Stimulated activated CD4-positive, alpha-beta T cell treated with anti-CD3 and anti-CD28 coated beads, Interleukin-1b, Interleukin-23, amount 100 ng/mL, for 1 hour (primary cell): ENCODE measurements at places on chromosomes 2 and 18.

GRCh38 chr2:221850076-221850475, 278.0 kb upstream of the EPHA4 start:
- no peak for DNase-seq

DNA sequence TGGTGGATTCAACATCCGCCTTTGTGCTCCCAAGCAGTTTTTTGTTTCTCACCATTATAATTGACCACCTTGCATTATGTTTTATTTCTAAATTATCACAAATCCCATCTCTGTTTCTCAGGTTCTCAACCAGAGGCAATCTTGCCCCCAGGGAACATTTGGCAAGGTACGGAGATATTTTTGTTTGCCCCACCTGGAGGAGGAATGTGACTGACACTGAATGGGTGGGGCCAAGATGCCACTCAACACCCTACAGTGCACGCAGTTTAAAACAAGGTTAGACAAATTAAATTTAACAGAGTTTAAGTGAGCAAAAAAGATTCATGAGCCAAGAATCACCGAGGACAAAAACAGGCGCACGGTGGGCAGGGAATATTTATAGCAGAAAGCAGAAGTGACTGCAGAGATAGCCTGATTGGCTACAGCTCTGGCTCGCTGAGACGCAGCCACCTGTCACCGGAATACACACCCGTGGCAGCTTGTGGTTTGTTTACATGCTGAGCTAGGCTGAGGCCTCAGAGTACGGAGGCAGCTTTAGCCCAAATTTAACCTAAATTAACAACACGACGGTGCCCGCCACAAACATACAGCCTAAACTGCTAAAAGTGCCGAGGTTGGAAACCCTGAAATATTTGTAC, 150.0 kb upstream of the ALKAL2 start:
- DNase-seq, result no peak

DNA sequence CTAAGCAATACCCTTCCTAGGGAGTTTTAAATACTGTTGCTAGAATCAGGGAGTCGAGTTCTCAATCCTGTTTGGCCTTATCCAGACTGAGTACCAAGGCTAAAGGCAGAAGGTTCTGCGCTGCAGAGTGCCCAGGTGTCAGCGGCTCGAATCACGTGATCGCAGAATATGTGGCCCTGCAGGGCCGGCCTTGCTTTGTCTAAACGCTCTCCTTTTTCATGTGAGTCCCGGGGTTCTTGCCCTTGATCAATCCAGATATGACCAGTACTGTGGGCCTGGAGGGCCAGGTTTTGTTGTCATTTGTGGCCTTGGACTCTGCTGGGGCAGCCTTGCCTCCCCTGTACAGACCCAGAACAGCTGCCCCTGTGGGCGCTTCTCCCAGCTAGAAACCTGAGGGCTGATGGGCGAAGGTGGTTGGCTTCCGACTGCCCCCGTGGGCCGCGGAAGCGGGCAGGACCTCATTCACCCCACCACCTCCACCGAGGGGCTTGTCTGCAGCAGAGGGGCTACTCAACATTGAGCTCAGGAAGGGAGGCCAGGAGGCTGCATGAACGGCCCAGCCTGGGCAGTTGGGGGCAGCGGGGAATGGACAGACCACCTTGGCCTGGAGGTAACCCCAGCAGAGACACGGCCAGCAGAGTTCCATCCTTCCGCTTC, 225.0 kb downstream of the ALPK2 start:
- no peak for DNase-seq

DNA sequence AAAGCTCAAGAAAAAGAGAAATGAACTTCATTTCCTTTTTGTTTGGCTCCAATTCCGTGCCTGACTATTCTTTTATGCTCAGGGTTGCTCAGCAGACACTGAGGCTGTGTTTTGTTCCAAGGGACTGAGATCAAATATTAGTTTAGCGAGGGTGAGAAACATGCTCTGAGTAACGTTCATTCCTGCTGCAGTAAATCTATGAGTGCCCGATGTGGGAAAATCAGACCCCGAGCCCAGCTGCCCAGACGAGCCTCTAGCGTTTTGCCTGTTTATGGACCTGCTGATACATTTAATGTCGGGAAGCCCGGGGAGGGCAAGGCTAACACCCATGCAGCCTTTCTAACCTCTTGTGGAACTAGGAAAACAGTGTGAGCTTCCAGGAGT, 119.2 kb downstream of the VAPA start:
- no peak for DNase-seq

- no peak for DNase-seq
These were observed 38.9 kb upstream of the SCG2 start for GRCh38 chr2:223641082-223641481.

DNA sequence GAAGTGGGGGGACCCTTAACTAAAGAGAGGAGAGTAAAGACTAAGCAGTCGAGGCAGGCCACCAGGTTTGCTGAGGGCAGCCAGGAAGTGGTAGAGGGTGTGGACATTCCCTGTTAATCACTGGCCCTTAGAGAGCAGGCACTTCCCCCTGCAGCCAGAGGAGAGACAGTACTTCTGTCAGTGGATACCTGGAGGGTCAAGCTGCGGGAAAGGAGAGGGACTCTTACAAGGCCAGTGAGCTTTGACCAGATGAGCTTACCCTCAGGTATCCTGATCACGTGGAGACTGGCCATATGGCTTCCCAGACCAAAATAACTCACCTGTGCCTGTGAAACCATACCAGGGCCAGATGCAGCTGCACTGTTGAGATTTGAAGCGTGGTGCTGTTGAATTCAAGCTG, 28.6 kb downstream of the ITGA6 start:
- no peak for DNase-seq

- DNase-seq, result no peak
These were observed 30.0 kb downstream of the FHL2 start for GRCh38 chr2:105368759-105369408.

GRCh38 chr18:35117951-35118411, 76.8 kb downstream of the MAPRE2 start:
- no peak for DNase-seq

- no peak for DNase-seq
These were observed 82.0 kb upstream of the OTX1 start for GRCh38 chr2:62968668-62969067.

DNA sequence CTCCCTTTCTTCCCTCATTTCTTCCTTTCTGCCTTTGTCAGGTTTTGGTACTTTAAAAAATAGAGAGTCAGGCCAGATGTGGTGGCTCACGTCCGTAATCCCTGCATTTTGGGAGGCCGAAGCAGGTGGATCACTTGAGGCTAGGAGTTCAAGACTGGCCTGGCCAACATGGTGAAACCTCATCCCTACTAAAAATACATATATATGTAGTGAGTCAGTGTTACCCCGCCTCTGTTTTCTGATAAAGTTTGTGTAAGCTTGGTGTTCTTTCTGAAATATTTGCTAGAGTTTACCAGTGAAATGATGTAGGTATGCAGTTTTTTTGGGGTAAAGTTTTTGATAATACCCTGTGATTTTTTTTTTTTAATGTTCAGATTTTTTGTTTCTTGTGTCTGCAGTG, 58.8 kb downstream of the DGKD start:
- no peak for DNase-seq

DNA sequence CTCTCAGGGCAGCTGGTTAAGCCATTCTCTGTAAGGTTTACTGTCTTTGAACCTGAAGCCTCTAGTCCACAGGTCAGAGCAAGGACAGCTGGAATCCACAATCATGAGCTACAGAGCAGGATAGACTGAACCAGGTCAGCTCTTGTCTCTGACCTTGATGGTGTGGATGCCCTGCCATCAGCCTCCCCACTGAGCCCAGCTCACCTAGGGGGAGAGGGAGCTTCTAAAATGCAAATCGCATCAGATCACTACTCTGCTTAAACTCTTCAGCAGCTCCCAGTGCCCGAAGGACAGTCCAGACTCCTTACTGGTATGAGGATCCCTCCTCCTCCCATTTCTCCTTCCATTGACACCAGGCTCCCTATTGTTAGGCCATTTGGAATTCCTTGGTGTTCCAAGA, 255.3 kb upstream of the CCDC68 start:
- no peak for DNase-seq

GRCh38 chr2:3173031-3173430, 204.6 kb downstream of the EIPR1 start:
- no peak for DNase-seq

GRCh38 chr2:224378701-224379097, 23.2 kb downstream of the FAM124B start:
- DNase-seq, result no peak

- DNase-seq, result no peak
These were observed 108.3 kb upstream of the NRP2 start for GRCh38 chr2:205574001-205574400.

GRCh38 chr2:48883661-48884060, 128.1 kb upstream of the LHCGR start:
- no peak for DNase-seq

DNA sequence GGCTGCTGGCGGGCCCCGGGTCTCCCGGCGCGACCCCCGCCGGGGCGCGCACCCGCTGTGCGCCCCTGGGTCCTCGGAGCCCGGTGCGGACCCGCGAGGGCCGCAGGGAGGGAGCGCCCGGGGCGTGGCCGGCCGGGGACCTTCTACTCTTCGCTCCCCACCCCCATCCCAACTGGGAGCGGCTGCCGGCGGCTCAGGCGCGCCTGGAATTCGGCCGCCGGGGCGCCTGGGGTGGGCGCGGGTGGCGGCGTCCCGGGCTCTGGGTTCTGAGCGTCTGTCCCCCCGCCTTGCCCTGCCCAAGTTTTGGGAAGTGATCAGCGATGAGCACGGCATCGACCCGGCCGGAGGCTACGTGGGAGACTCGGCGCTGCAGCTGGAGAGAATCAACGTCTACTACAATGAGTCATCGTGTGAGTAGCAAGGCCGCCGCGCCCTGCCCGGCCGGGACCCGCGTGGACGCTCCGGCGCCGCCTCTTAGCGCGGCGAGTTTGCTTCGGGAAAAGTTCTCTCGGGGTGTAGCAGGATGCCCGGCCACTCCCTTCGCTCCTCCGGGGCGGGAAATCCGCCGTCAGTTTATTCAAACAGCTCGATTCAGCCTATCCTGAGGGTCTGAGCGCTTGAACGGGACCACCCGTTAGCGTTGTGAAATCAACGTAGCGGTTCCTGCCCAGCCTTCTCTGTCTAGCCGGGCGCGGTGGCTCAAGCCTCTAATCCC, 502 bp downstream of the TUBB6 start:
- DNase-seq, result no peak

- no peak for DNase-seq
These were observed 212.3 kb downstream of the CYP26B1 start for GRCh38 chr2:71935262-71935848.

DNA sequence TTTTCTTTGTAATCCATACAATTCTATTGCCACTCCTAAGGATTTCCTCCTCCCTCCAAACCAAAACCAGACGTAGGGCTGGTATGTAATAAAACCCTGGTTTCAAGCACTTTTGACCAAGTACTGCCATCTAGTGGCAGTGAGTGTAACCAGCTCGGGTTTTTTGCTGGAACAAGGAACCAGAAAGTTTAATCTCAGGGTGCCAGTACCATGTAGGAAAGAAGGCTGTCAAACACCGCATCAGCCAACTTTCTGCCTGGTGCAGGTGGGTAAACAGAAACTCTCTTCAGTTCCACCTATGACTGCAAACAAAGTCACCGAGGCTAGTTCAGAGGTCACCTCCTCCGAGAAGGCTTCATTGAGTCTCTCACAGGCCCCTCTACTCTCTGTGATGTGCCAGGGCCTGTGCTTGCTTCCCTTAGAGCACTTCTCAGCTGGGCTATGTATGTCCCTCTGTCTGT, 10.2 kb upstream of the THNSL2 start:
- no peak for DNase-seq

GRCh38 chr2:48770181-48770580, 14.7 kb upstream of the LHCGR start:
- no peak for DNase-seq
